ENCODE measurements at places on chromosomes 2 and 18.

DNA sequence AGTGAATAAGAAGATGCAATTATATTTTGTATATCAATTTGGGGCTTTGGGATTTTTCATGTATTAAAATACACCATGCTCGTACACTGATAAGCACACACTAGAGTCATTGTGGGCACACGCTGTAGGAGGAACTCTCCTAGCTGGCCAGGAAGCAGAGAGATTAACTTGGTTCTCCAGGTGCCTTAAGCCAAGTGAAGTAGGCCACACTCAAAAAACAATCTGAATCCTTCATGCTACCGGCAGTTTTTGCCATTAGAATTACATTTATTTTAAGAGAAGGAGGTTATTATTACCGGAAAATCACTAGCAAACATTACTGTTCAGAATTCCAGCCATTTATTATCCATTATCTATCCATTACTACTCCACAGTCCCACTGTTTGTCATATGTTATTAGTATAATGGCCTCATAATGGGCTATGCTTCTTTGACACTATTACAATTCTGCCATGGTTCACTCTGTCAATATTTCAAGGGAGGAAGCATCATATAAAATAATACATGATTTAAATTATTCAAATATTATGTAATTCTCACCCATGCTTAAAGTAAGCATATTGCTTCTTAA lies 214.4 kb downstream of the L3MBTL4 start:
- H3K27me3 ChIP-seq = no peaks in the 10 kb centered on the region
- no peaks in the 10 kb centered on the region for H3K4me1 ChIP-seq
- no peak overlapping the region for H3K27ac ChIP-seq
- DNase-seq = no peak

GRCh38 chr2:184532551-184532950 lies 65.8 kb upstream of the ZNF804A start:
- H3K27ac ChIP-seq = no peak overlapping the region
- no peak for DNase-seq
- H3K27me3 ChIP-seq = no peaks in the 10 kb centered on the region
- no peaks in the 10 kb centered on the region for H3K4me1 ChIP-seq

DNA sequence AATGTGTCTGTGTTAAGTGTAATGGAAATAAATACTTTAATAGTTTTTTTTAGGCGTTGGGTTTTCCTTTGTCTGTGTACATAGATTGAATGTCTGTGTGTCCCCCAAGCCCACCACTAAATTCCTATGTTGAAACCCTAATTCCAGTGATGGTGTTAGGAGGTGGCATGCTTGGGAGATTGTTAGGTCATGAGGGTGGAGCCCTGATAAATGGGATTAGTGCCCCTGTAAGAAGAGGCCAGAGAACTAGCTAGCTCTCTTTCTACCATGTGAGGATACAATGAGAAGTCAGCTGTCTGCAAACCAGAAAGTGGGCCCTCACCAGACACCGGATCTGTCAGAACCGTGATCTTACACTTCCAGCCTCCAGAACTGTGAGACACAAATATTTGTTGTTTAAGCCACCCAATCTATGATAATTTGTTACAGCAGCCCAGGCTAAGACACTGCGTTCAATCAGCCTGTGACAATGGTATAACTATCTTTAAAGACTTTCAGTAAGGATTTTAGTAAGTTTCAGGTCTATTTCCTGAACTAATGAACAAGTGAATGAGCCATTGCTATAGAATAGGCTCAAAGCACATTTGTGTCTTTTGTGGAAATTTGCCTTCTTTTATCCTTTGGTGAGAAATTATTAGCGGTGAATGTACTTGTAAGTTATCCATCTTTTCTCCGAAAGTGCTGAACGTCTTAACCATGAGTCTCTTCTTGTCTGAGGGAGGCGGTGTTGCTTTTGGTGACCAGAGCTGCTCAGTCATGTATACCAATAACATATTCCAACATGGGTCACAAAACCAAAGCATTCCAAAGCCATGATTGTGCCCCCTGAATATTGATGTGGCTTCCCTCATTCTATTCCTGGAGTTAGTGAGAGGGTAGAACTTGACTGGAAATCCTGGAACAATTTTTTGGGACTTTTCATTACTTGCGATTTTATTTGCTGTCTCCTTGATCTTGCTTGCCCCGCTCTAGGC lies 29.6 kb upstream of the IL1R1 start:
- DNase-seq = no peak
- no peak overlapping the region for H3K4me3 ChIP-seq
- peaks cover 58% of the 10 kb centered on the region for H3K4me1 ChIP-seq
- no peaks in the 10 kb centered on the region for H3K36me3 ChIP-seq
- no peaks in the 10 kb centered on the region for H3K27me3 ChIP-seq

- H3K4me1 ChIP-seq = peaks cover 7% of the 10 kb centered on the region
- H3K4me3 ChIP-seq = no peak overlapping the region
- no peak overlapping the region for H3K27ac ChIP-seq
- no peaks in the 10 kb centered on the region for H3K36me3 ChIP-seq
- DNase-seq = no peak
These were observed 16.6 kb downstream of the SESTD1 start for GRCh38 chr2:179248024-179248348.

DNA sequence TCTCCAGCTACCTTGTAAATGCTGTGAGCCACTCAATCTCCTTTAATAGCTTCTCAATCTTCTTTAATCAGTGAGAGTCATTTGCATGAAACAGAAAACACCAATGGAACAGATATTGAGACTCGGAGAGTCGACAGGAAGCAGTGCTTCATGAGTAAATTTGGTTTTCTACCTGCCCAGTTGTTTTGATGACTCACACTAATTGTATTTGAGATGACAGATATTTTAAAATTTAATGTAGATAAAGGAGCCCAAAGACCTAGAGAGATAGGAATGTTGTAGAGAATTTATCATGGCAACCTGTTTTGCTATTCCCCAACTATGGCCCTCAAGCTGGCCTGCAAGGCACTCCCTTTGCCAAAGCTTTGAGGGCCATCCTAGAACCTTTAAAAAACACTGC lies 119.1 kb downstream of the CDC42EP3 start:
- H3K36me3 ChIP-seq = no peaks in the 10 kb centered on the region
- DNase-seq = no peak

Measured in upper lobe of right lung (tissue), 1 donor.